ENCODE measurements at places on chromosomes 7 and 10.
A peak's percentile ranks its signal among the peaks of the same experiment; 100 is the strongest.

DNA sequence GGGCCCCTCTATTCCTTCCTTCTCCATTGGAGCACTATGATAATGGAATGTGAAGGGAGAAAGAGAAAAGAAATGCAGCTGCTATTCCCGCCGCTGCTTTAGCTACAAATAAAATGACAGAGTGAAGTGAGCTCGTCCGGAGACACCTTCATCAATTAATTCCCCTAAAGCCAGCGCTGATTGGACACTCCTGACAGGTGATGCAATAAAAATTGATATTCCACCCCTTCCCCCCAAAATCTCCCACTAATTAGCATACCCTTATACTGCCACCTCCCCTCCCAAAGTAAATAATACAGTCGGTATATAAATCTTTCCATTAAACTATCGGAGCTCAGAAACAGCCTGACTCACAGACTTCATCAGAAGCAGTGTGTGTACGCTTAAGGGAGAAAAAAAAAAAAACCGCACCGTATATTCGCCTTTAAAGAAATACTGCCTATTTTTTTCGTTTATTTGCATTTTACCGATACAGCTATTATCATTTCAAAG lies 7.3 kb downstream of the SKIDA1 start:
- DNase-seq, result no peak

DNA sequence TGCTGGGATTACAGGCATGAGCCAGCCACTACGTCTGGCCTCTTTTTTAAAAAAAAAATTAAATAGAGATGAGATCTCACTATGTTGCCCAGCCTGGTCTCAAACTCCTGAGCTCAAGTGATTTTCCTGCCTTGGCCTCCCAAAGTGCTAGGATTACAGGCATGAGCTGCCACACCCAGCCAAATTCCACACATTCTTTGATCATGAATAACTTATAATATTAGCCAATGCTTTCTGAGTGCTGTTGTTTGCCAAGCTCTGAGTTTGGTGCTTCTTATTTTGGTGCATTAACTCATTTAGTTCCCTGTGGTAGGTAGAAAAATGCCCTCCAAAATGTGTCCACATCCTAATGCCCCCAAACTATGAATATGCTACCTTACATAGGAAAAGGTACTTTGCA lies 47.2 kb upstream of the MKI67 start:
- DNase-seq, result no peak

DNA sequence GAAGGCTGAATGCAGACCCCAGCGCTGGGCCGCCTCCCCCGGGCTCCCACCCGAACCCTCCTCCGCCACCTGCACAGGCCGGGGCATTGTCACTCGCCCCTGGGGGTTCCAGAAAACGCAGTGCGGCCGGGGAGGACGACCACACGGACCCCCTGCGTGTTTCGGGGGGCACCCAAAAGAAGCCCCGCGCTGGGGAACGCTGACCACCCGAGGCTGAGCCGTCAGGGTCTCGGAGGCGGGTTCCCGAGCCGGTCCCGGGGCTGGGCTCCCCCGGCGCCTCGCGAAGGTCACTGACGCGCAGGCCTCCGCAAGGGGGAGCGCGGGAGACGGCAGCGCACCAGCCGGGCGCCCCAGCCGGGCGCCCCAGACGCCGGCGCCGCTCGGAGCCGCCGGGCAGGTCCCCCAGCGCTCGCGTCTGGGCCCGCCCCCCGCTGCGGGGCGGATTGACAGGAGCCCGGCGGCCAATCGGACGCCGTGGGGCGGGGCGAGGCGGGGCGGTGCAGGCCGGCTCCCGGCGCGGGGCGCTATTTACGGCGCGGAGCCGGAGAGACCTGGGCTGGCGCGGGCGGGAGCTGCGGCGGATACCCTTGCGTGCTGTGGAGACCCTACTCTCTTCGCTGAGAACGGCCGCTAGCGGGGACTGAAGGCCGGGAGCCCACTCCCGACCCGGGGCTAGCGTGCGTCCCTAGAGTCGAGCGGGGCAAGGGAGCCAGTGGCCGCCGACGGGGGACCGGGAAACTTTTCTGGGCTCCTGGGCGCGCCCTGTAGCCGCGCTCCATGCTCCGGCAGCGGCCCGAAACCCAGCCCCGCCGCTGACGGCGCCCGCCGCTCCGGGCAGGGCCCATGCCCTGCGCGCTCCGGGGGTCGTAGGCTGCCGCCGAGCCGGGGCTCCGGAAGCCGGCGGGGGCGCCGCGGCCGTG lies at the start of gene BAMBI:
Gene BAMBI (plus strand): TSS at position 554 of the 920 bp plus-strand sequence. CDS start 377 bp downstream, outside the sequence.
- peak; percentile 66 for DNase-seq

- DNase-seq, result no peak
Observed at GRCh38 chr10:128859738-128860386, 607.2 kb upstream of the MGMT start.

GRCh38 chr10:98621630-98622029 lies 174.9 kb upstream of the HPS1 start:
- DNase-seq, result no peak

GRCh38 chr7:1325246-1325645 lies 92.6 kb downstream of the UNCX start:
- no peak for DNase-seq

- no peak for DNase-seq
Observed at GRCh38 chr10:81820418-81820817, 54.6 kb upstream of the NRG3 start.

GRCh38 chr7:88169717-88170320 lies 50.0 kb downstream of the SRI start:
- no peak for DNase-seq

- no peak for DNase-seq
Observed at GRCh38 chr7:82444220-82444909, 788 bp upstream of the CACNA2D1 start.

- DNase-seq, result no peak
Observed at GRCh38 chr7:95723583-95724180, 48.7 kb upstream of the DYNC1I1 start.

GRCh38 chr10:60549686-60550085 lies 160.0 kb upstream of the ANK3 start:
- DNase-seq, result no peak

DNA sequence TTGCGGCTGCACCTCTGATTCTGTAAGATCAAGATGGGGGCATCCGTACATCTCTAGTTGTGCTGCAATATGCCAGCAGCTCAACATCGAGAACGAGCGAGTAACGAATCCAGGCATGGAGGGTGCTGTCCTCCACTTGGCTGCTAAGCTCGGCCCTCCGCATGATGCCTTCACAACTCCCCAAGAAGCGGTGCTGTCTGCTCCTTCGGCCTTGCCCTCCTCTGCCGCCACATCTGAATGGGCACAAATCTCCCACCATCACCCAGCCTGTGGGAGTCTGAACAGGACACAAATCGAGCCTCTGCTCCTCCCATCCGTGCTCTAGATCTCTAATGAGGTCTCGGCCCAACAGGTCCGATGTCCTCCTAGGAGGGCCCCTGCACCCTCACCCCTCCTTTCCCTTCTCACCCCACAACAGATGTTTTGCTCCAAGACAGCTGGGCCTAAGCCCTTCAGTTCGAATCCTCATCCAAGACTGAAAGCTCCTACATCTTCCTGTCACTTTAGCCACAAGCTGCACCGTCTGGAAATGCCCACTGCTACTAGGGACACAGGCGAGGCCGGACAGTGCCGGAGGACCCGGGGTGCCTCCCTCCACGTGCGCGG lies 86.7 kb downstream of the ZNF33B start:
- no peak for DNase-seq

- no peak for DNase-seq
Observed at GRCh38 chr7:81181066-81181465, 262.2 kb upstream of the SEMA3C start.

GRCh38 chr10:66943590-66943989 lies 17.8 kb downstream of the LRRTM3 start:
- DNase-seq, result no peak

- no peak for DNase-seq
Observed at GRCh38 chr10:26624006-26624405, 73.5 kb upstream of the PDSS1 start.

DNA sequence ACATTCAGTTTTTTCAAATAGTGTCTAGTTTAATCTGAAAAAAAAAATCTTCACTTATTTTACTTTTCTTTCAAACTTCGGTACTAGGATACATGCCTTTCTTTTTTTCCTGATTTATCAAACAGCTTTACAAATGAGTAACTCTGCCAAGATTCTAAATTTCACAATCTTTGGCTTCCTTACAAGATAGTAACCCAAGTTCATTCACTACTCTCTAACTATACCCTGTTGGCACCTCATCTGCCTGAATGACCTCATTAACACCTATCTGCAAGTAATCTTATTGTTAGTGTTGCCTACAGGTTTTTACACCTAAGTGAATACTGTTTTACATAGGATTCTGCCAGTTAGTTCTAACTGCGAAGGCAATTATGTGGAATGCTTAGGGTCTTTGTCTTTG lies 159.8 kb downstream of the FOXP2 start:
- no peak for DNase-seq

DNA sequence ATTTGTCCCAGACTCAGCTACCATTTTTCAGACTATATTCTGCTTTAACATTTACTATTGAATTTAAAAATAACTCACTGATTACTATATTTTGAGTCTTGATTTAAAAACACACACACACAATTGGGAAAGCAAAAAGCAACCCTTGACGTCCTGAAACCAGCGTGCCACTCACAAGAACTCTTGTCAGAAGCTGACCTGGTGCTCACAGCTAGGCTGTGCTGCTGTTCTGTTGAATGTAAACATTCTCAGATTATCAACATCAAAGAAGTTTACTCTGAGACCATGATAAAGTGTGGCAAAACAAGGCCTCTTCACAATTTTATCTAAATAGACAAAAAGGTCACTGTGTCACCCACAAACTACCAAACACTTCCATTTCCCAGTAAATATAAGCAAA lies 62.6 kb upstream of the CACNA2D1 start:
- DNase-seq, result no peak

DNA sequence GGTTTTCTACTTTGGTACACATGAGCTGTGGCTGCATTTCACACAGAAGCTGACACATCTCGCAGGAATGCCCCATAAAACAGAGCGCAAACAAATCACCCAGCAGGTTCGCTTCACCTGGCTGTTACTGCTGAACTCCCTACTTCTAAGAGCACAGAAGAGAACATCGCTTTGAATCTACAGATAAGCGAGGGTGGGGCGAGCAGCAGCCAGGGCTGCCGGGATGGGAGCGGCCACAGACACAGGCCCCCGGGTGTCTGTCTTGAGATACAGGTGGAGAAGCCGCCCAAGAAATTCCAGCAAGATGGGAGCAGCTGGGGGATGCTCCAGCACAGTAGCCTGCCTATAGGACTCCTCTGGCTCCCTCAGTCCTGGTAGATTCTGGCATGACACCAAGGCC lies 27.4 kb downstream of the OGDHL start:
- no peak for DNase-seq

Measured in activated CD4-positive, CD25-positive, alpha-beta regulatory T cell treated with anti-CD3 and anti-CD28 coated beads, Interleukin-2, amount 50 U/mL, for 16 hours (primary cell).